CD4-positive, alpha-beta T cell treated with Interleukin-10 for 1 hour (primary cell): ENCODE measurements at places on chromosomes 13 and 19.
A peak's percentile ranks its signal among the peaks of the same experiment; 100 is the strongest.

- DNase-seq, result no peak
These were observed 8.2 kb downstream of the EID2B start for GRCh38 chr19:39524495-39524894.

DNA sequence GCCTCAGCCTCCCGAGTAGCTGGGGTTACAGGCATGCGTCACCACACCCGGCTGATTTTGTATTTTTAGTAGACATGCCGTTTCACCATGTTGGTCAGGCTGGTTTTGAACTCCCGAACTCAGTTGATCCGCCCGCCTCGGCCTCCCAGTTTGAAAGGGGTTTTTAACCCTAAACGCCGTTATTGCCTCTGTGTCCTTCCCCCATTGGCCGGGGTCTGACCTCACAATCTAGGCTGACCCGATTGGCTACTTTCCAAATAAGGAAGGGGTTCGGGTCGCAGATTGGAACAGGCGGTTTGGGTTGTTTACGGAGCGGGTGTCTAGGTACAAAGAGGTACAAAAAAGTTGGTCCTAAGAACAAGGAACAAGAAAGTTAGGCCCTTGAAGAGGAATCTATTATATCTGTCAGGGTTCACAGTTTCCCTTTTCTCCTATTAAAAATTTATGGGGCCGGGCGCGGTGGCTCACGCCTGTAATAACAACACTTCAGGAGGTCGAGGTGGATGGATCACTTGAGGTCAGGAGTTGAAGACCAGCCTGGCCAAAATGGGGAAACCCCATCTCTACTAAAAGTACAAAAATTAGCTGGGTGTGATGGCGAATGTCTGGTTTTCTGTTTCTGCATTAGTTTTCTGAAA, 1.0 kb downstream of the ZNF253 start:
- peak; percentile 74 for DNase-seq

- DNase-seq, result no peak
These were observed 38.2 kb downstream of the MZT1 start for GRCh38 chr13:72689181-72689696.

- DNase-seq, result no peak
These were observed 12.5 kb upstream of the MZF1 start for GRCh38 chr19:58585442-58586132.

- peak; percentile 69 for DNase-seq
These were observed 75.6 kb upstream of the TM9SF2 start for GRCh38 chr13:99425485-99426341.

- no peak for DNase-seq
These were observed 660.6 kb upstream of the SLC10A2 start for GRCh38 chr13:103726808-103727207.

- DNase-seq, result no peak
These were observed 151.9 kb downstream of the SHISA2 start for GRCh38 chr13:25899952-25900351.

DNA sequence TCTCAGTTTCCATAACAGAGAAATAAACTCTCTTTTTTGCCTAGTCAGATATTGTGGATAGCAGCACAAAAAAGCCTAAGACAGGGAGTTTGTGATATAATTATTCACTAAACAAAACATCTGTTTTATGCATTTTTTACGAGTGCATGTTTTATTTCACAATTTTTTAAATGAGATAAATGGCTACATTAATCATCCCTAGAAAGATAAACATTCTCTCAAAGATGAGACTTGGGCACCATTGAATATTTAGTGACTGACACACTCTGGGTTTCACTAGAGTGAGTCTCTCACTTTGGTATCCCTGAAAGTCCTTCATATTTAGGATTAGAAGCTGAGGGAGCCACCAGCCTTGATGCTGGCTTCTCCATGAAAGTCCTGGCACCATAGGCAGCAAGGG, 74.3 kb upstream of the LRCH1 start:
- DNase-seq, result no peak

DNA sequence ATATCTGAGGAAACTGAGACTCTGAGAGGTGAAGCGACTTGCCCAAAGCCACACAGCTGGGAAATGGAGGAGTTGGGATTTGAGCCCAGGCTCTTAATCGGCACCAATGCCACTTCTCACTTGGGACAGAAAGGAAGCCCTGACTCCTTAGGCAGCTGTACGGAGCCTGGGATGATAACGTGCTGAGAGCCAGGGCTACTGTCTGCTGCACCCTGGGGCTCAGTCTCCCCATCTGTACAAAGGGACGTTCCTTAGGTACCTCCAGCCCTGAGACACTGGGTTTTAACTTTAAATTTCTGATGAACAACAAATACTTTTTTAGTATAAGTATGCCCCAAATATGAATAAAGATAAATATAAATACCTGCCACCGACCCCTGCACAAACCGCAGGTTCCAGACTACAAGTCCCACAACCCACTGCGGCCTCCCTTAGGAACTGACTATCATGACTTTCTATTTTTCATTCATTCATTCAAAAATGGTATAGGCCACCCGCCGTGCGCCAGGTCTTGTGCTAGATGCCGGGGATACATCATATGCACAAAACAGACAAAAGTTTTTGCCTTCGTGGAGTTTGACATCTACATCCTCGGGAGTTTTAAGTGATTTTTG, 776 bp upstream of the NCLN start:
- DNase-seq, result no peak

- DNase-seq, result no peak
These were observed 34.1 kb downstream of the CSNK1G2 start for GRCh38 chr19:1975162-1975480.

- no peak for DNase-seq
These were observed 8.8 kb downstream of the TPM4 start for GRCh38 chr19:16085115-16085514.

DNA sequence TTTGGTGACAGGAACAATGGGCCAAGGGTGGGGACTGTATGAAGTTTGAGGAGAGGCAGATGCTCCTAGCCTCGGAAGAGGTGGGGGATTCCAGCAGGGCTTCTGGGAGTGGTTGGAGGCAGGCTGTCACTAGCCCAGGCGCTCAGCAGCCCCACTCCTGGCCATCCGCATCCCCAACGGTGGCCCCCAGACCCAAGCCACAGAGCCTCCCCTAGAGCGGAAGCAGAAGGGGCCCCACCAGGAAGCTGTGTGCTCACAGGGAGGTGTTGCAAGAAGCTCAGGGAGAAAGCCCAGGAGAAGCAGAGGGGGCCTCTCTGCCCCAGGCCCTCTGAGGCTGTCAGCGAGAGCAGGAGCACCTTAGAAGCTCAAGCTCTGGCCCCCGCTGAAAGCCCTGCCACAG, 8.3 kb downstream of the PRAM1 start:
- no peak for DNase-seq

GRCh38 chr13:95243207-95243606, 58.0 kb downstream of the ABCC4 start:
- no peak for DNase-seq

GRCh38 chr13:110102053-110102452, 204.9 kb downstream of the COL4A1 start:
- DNase-seq, result no peak

DNA sequence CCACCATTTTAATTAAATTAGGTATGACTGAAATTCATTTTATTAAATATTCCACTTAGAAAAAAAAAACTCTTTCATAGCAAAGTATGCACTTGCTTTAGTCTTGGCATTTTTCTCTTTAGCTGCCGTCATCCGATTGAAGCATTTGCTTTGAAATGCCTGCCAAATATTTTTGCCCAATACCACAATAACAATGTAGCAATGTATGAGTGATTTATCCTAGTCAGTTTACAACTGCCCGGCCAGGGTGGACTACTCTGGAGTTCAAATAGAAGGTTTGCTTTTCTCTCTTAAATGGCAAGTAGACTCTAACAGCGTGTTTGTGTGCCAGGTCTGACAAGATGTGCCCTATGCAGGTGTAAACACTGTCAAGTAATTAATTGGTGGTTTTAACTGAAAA, 675.3 kb upstream of the SGCG start:
- no peak for DNase-seq

DNA sequence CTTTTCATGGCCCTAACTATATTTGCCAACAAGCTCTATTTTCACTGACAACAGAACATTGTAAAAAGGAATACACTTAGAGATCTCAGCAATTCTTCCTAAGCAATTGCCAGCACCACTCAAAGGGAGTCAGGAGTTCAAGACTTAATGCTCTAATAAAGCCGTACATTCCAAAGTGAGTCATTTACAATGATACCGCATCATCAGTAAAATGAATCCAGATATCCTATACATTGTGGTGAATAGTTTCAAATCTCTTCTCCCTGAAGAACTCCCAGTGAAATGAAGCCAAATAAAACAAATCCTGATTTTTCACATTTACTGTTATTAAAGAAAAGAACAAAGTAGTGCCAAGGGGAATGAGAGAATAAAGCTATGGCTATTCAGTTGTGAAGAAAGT, 2898.7 kb upstream of the PCDH20 start:
- no peak for DNase-seq

- DNase-seq, result no peak
These were observed 406.2 kb downstream of the EFNB2 start for GRCh38 chr13:106129273-106129672.

DNA sequence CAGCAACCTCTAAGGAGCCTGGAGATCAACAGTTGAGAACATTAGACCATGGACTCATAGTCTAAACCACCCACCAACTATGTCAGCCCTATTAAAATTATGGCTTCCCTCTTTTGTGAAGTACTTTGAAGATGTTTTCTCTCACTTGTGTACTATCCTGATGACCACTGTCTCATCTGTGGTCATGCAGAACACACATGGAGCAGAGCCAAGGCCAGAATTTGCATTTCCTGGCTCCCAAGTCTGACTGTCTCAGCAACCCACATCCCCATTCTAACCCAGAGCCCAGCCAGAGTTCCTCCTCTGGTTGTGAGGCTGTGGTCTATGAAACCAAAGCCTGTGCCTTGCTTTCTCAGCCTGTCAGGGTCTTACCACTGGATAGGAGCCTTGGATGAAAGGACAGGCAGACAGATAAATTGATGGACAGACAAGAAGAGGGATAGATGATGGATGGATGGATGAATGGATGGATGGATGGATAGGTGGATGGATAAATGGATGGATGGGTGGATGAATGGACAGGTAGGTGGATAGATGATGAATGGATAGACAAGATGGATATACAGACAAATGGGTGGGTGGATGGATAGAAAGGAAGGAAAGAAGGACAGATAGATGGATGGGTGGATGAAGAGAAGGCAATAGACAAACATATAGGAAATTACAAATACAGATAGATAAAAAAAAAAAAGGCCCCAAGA, 35.4 kb downstream of the ZNF557 start:
- DNase-seq, result no peak

DNA sequence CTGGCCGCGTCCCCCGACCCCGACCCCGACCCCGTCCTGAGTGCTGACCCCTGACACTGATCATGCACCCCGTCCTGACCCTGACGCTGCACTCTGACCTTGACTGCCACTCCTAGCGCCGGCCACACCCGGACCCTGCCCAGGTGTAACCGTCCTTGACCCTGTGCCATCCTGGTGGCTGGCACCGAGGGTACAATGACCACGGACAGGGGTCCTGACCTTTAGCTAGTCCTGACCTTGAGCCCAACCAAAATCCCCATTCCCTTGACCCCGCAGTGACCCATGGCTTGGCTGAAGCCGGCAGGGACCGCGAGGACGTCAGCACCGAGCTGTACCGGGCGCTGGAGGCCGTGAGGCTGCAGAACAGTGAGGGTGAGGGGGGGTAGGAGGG, 25.9 kb downstream of the CLEC4M start:
- no peak for DNase-seq

DNA sequence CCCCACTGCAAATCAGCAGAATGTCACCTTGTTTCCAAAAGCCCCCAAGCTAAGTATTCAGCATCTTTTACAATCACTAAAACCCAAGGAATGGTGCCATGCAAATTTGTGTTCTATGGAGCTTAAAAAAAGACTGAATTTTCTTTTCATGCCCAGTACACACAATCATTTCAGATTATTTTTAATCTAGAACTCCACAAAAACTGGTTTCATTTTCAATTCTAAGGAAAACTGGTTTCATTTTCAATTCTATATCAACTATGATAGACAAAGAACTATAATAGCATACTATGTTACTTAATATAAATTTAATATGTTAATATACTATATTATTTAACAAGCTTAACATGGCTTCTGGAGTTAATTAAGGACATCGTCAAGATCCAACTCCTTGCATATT, 88.4 kb upstream of the DOCK9 start:
- DNase-seq, result no peak

DNA sequence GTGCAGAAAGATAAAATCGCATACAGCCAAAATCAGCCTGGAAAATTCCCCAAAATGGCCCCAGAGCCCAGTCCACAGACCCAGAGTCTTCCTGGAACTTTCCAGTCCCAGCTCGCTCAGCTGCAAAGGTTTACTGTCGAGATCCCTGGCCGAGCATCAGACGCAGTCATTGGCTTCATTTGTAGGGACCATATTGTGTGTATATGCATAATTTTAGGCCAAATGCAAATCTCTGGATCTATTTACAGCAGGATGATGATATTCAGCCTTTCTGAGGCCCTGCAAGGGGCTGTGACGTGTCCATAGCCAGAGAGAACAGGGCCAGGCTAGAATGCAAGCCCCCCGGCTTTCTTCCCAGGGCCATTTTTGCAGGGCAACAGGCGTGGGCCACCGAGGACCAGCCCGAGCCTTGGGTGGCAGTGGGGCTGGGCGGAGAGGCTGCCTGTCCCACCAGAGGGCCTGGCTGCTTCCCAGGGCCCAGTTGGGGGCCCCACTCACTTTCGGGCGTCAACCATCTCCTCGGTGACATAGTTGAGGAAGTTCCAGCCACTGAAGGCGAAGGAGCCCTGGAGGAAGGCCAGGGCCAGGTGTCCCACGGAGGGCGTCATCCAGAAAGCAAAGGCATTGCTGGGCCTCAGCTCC, 13.7 kb downstream of the SLC7A10 start:
- DNase-seq, result no peak

GRCh38 chr13:79398915-79399314, 7.1 kb downstream of the RBM26 start:
- no peak for DNase-seq

DNA sequence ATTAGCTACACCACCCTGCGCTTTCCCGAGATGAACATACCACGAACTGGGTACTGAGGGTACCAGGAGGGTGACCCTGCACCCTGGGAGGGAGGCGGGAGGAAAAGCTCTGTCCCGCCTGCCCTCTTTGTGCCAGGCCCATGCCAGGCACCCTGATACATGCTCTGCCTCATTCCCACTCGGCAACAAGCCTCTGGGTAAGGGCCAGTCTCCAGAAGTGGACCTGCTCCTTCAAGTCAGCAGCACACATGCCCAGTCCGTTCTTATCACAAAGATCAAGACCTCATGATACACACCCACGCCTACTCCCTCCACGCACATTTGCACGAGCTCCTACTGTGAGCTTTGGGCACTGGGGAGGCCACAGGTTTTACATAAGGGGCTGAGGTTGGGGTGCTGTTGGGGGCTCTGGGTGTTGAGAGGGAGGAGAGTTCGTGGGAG, 2.0 kb upstream of the FFAR1 start:
- no peak for DNase-seq

GRCh38 chr19:48713041-48713863, 6.3 kb downstream of the MAMSTR start:
- DNase-seq, result no peak
